Kidney epithelial cell (primary cell): ENCODE measurements at places on chromosomes 12 and 14.

GRCh38 chr12:25855716-25856115 is 102.8 kb upstream of the RASSF8 start:
- DNase-seq = no peak

GRCh38 chr14:93302688-93303581 is 29.9 kb downstream of the BTBD7 start:
- no peak for DNase-seq

- no peak for DNase-seq
These were observed 18.8 kb upstream of the HHIPL1 start for GRCh38 chr14:99626041-99626648.

DNA sequence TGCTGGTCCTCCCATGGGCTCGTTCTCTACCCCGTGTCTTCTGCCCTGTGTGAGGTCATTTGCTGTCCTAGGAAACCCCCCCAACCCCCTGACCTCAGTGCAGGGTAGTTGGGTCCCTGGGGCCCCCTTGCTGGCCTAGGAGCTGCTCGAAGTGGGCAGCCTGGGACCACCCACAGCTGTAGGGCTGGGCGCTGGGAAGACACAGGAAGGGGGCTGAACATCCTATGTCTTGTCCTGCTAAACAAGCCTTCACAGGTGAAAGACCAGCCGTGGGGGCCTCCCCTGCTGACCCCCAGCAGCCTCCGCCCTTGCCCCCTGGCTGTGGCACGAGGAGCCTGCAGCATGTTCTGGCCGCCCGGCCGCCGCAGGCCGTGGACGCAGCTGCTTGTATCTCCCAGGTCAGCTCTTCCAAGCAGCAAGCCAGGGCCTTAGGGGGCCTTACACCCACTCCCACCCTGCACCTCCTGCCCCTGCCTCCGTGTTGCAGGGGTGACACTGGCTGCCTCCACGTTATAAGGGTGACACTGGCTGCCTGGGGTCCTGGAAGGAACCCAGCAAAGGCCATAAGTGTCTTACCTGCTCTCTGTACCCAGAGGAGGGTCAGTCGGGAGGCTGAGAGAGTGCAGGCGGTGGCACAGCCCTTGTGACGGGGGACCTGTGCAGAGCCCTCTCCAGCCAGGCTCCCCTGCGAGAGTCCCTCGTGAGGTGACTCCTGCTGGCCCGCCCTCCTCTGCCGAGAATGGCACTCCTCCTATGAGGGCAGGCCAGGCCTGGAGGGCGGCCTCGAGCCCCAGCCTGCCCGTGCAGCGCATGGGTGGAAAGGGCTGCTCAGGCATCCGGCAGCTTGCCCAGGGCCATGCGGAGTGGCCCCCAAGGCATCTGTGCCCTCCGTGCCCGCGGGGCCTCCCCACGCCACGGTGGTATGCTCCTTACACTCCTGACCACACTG is 11.5 kb upstream of the TEX22 start:
- DNase-seq = no peak

DNA sequence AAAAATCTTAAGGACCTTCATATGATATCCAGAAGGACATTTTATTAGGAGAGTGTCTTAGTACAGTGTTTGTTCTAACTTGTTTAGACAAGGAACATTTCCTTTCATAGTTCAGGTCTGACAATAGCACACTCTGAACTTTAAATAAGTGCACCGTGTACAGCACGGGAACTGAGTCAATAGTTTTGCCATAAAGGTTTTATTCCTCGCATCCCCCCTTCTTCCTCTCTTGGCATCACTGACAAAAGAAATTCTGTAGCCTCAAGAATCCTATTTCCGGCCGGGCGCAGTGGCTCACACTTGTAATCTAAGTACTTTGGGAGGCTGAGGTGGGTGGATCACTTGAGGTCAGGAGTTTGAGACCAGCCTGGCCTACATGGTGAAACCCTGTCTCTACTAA is 58.3 kb downstream of the TMCC3 start:
- no peak for DNase-seq

GRCh38 chr12:70353780-70354660 is 12.1 kb upstream of the KCNMB4 start:
- no peak for DNase-seq

- no peak for DNase-seq
These were observed 281.1 kb upstream of the AMIGO2 start for GRCh38 chr12:47360771-47361388.

DNA sequence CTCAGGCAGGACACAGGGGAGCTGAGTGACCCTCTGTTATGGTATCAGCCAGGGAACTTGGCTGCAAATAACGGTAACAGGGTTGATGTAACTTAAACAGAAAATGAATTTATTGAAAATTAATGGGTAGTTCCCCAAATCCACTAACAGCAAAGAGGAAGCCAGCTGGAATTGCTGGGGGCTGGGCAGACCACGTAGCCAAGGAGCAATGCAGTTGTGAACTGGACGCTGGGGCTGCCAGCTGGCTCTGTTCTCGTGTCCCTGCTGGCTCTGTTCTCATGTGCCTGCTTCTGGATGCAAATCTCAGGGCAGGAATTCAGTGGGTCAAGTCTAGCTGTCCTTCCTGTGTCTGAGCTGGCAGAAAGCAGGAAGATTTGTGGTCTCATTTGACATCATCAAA is 1383.3 kb upstream of the TMEM132C start:
- DNase-seq = no peak
